ENCODE measurements at places on chromosomes 1 and 21.

- DNase-seq, result peak; percentile 88
Observed at GRCh38 chr1:207823880-207824566, 72.2 kb downstream of the CD46 start.

- DNase-seq, result no peak
Observed at GRCh38 chr1:186220067-186220466, 155.0 kb downstream of the TPR start.

DNA sequence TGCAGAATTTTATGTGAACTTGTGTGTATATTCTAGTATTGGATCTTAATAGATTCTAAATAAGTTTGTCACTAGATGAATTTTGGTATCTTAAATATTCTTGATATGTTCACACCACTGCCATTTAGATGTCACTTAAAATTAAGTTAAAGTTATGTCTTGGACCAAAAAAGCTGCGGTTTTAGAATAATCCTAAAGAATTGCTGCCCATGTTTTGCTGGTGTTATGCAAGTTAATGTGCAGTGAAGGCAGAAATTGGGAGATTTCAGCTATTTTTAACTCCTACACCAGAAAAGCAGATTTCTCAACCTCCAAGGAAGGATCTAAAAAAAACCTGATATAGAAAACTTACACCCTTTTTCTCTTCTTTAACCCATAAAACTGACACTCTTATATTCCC, 757 bp downstream of the ACADM start:
- no peak for DNase-seq

DNA sequence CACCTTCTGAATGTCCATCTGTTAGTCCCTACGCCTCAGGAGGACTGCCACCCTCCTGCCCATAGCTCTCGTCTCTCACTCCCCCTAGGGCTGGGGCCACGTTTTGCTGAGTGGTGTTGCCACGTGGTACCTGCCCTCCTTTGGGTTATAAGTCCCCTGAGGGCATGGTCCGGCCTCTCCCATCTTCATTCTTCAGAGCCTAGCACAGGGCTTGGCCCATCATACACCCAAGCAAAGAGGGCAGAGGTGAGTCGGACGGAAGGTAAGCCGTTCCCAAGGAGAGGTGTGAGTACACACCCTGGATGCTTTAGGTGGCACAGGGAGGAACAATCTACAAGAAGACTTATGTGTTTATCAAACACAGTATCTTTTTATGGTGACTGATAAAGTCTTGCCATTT, 10.9 kb downstream of the PADI2 start:
- no peak for DNase-seq

- DNase-seq, result no peak
Observed at GRCh38 chr1:37755951-37756560, 8.9 kb downstream of the EPHA10 start.

GRCh38 chr1:113950908-113951307, 21.8 kb downstream of the HIPK1 start:
- no peak for DNase-seq

- DNase-seq, result no peak
Observed at GRCh38 chr1:14138687-14139086, 438.7 kb downstream of the PRDM2 start.

DNA sequence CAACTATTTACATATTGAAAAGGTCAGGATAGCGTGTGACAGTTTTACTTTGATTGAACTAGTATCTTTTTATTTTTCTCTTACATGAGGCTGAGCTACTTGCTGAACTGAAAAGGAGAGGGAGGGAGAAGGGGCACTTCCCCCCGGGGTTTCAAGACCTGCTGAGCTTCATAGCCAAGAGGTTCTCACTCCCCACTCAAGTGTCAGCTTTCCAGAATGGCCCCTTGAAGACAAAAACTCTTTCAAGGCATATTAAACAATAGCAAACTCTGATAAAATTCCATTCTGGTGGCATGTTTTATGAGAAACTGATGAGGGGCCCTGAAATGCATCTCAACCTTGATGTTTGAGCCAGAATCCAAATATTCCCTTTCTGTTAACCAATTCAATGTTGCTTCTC, 143.0 kb downstream of the KAZN start:
- no peak for DNase-seq

- DNase-seq, result no peak
Observed at GRCh38 chr1:22285549-22286396, 142.9 kb upstream of the WNT4 start.

DNA sequence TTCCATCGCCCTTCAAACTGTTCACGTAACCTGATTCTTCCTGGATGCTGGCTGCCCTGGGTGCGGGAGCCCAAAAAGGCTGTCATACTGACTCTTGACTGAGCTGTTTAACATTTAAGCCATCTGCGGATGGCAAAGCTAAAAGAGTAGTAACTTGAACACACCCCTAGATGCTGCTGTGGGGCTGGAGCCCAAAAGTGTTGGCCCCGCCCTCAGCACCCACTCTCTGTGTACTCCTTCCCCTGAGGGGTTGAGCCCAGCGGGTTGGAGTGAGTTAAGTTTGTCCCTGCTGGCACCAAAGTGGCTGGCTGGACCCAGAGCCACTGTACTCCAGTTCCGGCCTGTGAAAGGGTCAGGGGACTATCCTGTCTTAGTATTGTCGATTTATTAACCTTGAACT, 640.6 kb downstream of the PTPRU start:
- DNase-seq, result no peak

DNA sequence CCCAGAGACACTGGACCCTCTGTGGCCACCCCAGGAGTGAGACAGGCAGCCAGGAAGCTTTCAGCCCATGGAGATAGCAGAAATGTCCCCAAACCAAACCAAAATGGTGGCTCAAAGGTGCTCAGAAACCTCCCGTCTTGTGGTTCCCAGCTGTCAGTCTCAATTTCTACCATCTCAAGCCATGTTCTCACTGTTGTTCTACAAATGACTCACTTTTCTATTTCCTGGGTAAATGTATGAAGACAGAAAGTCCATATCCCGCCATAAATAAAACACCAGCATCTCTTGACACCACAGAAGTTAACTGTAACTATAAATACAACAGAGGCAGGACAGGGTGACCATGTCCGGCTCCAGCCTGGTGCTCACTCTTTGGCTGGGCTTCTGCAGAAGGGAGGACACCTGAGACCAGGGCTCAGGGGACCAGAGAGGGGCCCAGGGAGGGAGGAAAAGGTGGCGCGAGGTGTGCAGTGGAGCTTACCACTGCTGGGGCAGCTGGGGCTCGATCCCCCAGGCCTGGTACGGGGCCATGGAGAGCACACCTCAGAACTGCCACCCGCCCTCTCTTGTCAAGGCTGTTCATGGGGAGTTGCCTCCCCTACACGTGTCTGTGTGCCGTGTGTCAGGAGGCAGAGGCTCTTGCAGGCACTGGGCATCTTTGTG, 43.6 kb downstream of the EPHB2 start:
- DNase-seq, result no peak

GRCh38 chr1:43302721-43303470, 2.1 kb downstream of the TIE1 start:
- peak; percentile 53 for DNase-seq

DNA sequence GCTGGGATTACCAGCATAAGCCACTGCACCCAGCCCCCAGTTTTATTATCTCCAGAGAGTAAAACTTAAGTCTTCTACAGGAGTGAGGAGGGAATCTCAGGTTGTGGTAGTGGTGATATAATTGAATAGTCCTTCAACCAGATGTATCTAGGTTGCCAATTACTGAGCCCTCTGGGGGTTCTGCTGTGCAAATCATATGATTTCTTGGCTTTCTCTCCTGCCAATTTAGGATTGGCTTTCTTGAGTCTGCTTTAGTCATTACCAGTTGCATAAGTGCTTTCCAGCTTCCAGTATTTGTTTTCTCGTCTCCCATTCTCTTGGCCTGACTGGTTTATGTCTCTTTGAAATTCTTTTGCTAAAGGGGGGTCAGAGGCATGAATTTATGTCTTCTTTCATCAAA, 11.1 kb downstream of the CPT2 start:
- DNase-seq, result no peak

DNA sequence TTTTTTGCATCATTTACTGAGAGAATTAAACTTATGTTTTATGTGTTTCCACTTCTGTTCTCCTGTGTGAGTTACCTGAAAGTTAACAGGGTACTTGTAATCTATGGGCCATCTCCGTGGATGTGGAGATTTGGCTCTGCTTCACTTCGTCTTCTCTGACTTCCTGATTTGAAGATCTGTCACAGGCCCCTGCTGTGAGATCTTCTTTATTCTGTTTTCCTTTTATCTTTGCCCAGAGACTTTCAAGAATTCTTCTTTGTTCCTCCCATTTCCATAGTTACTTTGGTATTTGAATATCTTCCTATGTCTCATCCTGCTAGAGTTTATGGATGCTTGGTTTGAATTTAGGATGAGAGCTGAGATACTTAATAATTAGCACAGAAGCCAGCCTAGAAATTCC, 35.4 kb upstream of the PKN2 start:
- no peak for DNase-seq

GRCh38 chr1:45327644-45328515, 1.2 kb downstream of the HPDL start:
- DNase-seq, result no peak

DNA sequence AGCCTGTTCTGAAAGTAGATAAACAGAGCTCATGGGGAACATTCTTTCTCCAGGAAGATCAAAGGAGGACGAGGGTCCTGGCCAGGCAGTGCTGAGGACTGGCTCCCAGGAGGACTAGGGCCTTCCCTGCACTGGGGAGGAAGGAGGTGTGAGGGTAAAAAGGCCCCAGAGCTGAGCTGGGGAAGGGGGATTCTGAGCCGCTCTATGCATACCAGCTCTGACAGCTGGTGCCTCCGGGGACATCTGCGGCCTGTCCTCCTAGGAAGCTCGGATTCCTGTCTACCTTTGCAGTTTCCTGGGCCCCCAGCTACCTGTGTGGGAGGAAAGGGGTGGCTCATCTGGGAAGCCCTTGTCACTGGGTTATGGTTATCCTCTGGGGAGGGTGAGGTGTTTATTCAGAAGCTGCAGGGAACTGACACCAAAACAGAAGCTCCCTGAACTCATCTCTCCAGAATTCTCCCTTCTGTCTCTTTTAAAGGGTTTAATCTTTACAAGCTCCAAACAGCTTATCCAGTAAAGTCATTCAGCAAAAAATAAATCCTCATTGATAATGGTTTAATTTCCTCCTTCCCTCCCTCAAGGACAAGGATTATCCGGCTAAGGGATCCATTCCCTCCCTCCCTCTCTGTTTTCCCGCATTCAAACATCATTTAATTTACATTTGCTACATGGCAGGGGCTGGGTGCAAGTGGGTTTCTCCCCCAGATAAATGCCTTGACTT, 31.0 kb downstream of the NENF start:
- no peak for DNase-seq

DNA sequence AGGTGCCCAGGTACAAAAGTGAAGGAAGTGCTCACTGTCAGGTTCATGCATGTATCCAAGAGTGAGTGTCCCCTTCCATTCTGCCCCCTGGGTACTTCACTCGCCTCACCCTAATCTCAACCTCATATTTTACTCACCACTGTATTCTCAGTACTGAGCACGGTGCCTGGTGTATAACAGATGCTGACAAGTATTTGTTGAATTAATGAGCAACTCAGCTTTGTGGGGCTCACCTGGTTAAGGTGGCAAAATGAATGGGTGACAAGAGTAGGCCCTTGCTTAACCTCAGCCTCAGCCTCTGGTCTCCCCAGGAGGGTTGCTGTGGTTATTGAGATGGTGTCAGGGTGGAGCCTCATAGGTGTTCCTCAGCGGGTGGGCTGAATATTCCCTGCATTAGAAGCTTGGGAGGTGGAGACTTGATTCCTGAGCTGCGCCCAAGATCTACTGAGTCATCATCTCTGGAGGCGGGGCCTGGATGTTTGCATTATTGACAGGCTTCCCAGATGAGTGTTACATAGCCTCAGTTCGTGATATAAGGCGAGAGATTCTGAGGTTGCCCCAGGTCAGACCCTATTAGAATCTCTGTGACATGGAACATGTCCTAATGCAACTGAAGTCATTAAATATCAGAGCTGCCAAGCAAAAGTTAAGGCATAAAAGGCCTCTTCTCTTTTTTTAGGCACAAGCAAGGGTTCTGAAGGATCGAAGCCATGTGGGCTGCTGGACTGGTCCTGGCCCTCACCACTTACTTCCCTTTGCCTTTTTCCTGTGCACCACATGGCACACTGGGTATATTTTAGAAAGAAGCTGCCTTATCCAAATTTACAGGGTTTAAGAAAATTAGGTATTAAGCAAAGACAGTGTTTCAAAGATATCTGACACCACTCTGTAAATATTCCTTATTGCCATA, 39.2 kb downstream of the SYT6 start:
- DNase-seq, result no peak

GRCh38 chr1:118340928-118341910, 156.2 kb upstream of the SPAG17 start:
- no peak for DNase-seq

DNA sequence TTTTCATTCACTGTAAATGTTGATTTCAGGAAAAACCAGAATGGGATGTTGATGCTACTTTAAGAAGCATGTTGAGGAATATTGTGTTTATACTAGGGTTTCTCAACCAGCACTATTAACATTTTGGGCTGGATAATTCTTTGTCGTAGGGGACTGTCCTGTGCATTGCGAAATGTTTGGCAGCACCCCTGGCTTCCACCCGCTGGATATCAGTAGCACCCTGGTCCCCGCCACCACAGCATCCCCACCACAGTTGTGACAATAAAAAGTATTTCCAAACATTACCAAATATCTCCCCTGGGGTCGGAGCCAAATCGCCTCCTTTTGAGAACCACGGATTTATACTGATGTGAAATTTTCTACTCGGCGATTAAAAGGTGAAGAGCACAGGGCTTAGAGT, 41.9 kb downstream of the BTG3 start:
- DNase-seq, result no peak

GRCh38 chr21:44820851-44821250, 3.0 kb upstream of the SUMO3 start:
- no peak for DNase-seq

DNA sequence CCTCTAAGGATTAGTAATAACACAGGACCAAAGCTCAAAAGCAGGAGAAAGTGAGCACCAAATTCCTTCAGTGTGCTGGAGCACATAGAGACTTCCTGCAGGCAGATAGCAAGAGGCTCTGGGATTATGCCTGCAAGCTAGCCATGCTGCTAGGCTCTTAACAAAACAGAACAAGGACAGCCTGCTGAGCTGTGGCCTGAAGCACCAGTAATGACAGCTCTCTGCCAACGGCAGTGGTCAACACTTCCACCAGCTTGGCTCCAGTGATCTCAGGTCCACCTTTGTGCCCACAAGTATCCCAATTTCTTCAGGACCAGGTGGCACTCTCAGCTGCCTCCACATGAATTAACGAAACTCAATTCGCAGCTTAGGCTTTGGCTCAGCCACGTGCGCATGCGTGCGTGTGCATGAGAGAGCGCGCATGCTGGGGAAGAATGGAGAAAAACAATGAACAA, 64.2 kb downstream of the SLC45A1 start:
- no peak for DNase-seq

GRCh38 chr1:65508051-65508450, 87.6 kb downstream of the LEPR start:
- DNase-seq, result no peak

GRCh38 chr1:93814795-93815340, 64.1 kb downstream of the DNTTIP2 start:
- DNase-seq, result no peak
